GM12892 (cell line): ENCODE measurements at places on chromosomes 7 and 10.

- no peak for DNase-seq
Measured at GRCh38 chr10:32293581-32293980, 53.4 kb downstream of the EPC1 start.

GRCh38 chr7:105594034-105594433 is 12.7 kb upstream of the EFCAB10 start:
- DNase-seq = no peak

- no peak for DNase-seq
Measured at GRCh38 chr10:33333260-33334101, 986 bp downstream of the NRP1 start.

GRCh38 chr10:116311706-116312490 is 12.3 kb upstream of the CCDC172 start:
- DNase-seq = no peak

- DNase-seq = no peak
Measured at GRCh38 chr7:91151916-91152315, 112.3 kb upstream of the FZD1 start.

GRCh38 chr7:128860158-128861073 is 2.2 kb upstream of the ATP6V1F start:
- no peak for DNase-seq

DNA sequence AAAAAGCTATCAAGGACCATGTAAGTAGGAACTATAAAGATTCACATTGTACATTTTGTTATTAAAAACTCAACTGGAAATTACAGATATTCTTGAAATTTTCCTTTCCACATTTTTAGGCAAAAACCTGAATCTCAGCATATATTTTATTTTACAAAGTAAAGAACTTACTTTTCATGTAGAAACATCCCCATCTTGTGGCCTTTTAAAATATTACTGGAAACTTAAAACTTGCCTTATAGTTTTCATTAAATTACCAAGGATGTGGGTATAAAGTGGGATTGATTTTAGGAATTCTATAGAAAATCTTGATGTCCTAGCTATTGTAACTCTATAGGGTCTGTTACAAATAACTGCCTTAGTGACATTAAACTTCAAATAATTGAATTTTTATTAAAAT is 10.6 kb downstream of the DBF4 start:
- no peak for DNase-seq

DNA sequence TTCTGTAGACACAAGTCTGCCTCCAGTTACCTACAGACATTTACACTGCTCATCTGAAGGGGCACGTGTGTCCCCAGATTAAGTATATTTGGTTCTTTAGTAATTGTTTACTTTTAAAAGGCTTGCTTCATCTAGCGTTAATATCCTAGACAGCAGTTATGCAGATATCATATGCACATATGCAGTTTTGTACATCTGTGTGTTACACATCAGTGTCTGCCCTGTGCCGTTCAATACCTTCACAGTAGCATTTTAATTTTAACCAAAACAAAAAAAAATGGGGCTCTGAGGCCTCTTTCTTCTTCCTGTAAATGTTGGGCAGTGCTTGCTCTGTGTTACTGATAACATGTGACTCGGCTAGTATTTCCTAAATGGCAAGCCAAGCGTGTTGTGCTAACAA is 331.4 kb upstream of the MGMT start:
- DNase-seq = no peak

GRCh38 chr10:124336186-124336585 is 82.5 kb downstream of the OAT start:
- no peak for DNase-seq

DNA sequence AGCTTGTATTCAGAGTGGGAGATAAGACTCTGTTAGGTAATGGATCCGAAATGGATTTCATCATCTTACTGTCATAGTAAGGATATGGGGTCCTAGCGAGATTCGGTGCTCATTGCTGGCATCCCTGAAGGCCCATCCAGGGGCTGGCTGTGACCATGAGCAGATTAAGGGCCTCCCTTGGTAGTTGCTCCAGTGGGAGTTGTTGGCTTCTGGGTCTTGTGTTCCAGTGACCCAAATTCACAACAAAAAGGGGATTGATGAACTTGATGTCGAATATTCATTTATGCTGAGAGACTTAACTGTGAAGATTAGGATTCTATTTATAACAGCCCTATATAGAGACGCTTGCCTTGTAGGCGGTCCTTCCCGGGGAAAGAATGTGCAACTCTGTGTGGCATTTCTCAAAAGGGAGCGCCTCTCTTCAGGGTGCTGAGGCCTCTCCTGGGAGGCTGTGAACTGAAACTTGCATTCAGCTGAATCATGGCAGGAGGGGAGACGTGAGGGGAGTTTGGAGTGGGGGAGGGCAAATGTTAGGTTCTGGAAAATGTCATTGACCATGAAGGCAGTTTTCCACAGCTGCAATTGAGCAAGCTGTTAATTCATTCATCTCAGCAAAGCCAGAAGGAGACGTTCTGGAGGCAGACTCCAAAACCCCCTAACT is 233.1 kb upstream of the FZD8 start:
- no peak for DNase-seq

DNA sequence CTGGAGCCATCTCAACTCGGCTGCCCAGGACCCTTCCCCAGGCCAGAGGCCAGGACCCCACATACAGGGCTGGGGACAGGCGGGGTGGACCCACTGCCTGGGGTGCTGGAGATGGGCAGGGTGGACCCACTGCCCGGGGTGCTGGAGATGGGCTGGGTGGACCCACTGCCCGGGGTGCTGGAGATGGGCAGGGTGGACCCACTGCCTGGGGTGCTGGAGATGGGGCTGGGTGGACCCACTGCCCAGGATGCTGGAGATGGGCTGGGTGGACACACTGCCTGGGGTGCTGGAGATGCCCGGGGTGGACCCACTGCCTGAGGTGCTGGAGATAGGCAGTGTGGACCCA is 32.4 kb upstream of the FOXL3 start:
- DNase-seq = no peak

DNA sequence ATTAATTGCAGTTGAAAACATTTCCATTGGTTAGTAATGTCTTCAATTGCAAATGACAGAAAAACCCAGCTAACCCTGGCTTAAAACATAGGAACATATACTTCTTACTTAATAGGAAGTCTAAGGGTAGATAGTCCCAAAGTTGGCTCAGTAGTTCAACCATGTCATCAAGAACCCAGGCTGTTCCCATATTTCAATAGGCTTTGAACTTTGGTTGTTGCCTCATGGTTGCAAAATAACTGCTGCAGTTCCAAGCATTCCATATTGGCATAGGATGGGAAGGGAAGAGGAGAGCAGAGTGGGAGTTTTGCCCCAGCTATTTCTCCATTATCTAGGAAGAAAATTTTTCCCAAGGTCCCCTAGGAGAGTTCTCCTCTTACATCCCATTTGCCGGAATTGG is 81.4 kb upstream of the EEPD1 start:
- no peak for DNase-seq

DNA sequence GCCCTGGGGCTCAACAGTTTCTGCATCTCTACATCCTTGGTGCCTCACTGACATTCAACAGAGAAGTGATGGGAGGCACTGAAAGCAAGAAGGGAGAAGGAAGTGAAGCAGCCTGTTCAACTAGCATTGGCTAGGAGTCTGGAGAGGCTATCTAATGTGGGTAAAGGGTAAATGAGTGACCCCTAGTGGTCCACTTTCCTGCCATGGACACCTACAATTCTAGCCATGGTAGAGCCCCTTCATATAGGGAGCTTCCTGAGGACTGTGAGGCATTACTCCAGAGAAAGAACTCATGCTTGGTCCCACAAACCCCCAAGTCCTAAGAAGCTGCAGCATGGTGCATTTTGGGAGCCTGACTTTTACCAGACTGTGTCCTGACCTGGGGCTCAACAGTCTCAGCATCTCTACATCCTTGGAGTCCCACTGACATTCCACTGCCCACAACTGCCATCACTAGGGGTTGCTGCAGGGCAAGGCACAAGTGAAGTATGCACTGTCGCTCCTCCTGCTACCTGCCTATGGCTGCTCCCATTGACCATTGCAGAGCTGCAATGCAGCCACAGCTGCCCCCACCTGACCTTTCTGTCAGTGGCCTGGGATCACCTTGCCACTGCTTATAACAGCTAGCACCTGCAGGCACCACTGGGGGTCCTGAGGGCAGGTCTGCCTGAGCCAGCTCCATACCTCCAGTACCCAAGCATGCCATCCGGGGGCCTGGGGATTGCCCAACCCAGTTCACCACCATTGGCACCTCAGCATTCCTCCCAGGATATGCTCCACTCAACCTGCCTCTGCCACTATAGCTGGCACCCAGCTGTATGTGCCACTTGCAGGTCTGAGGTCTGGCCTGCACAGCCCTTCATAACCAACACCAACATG is 44.1 kb upstream of the CDK6 start:
- no peak for DNase-seq

- peak; percentile 70 for DNase-seq
Measured at GRCh38 chr10:111076191-111076681, 593 bp upstream of the ADRA2A start.

GRCh38 chr7:17674166-17674942 is 265.9 kb downstream of the SNX13 start:
- no peak for DNase-seq

GRCh38 chr7:44094365-44094764 is 9.8 kb upstream of the AEBP1 start:
- DNase-seq = no peak
